ENCODE measurements at places on chromosomes 5 and 9.

GRCh38 chr9:27440888-27441740 lies 83.0 kb upstream of the IFNK start:
- no peak for DNase-seq

GRCh38 chr9:107158321-107158720 lies 124.8 kb upstream of the RAD23B start:
- DNase-seq = no peak

GRCh38 chr5:34656001-34656699 lies at the start of gene RAI14:
Gene RAI14 (plus strand): TSS chr5:34656328. CDS start chr5:34686920, 30,592 bp downstream.
- DNase-seq = no peak

DNA sequence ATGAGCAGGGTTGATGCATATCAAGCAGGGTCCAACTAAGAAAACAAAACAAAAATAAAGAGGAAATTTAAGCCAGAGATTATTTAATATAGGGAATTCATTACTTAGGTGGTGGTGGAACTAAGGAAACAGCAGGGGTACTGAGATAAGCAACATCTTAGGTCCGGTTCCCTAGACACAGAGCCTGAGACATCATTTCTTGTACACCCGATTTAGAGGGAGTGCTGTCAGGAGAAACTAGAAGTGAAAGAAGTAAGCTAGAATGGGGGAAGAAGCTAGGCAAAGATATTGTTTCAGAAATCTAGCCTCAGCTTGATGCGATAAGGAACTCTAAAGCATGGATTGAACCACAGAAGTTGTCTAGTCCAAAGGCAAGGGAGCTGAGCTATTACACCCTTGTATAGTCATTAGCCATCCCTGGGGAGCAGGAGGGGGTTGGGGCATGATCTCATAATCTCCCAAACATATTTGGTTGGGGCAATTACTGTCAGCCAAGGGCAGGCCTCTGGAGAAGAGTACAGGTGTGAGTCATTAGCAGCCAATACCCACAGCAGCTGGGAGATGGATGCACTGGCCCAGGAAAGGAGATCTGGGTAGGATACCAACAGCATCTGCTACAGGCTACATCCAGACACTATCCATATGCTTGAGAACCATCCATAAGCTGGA lies 194.5 kb downstream of the ARL15 start:
- DNase-seq = no peak

GRCh38 chr5:176371621-176372539 lies 6.6 kb downstream of the ARL10 start:
- DNase-seq = no peak

- DNase-seq = no peak
Measured at GRCh38 chr9:36946653-36947052, 87.4 kb downstream of the PAX5 start.

GRCh38 chr9:4126996-4127395 lies 172.9 kb downstream of the GLIS3 start:
- DNase-seq = no peak

- DNase-seq = no peak
Measured at GRCh38 chr5:159440235-159440634, 109.9 kb upstream of the IL12B start.

GRCh38 chr5:96714450-96714849 lies 52.3 kb downstream of the CAST start:
- no peak for DNase-seq

DNA sequence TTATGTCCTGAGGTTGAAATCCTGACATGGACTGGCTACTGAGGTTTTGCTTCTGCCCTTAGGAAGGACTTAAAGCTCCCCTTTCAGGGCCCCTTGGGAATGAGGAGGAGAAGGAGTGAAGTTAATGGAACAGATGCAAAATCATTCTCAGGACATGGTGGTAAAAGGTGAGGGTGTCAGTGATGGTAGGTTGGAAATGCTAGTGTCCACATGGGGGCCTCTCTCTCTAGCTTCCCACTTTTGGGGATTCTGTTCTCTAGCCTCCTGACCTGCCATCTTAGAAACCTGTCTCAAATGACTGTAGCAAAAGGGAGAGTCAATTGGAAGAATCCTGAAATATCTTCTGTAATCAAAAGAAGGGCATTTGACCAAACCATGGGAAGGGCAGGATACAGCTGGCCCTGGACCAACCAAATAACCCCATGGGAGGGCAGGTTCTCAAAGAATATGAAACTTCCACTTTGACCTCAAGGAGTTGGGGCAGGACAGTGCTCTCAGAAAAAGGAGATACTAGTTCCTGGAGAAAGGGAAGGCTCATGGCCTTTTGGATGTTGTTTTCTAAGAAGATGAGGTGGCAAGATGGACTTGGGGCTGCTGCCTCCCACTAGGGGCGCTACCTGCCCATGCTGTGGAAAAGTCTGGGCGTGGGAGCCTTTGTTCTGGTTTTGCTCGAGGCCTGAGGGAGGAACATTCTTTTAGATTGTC lies 21.2 kb upstream of the MLANA start:
- no peak for DNase-seq

DNA sequence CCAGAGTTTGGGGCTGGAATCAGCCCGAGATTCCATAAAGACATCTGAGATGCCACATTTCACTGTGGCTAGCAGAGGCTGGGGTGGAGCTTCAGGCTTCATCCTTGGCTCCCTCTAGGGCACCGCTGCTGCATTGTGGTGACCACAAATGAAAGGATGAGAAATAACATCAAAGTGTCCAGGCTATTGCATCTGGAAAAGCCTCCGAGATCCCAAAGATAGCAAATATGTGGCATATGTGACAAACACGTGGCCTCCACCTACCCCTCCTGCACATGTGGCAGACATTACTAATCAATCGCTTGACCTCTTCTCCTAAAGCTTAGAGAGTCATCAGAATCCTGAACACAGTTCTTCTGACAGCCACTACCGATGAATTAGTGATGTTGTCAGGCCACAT lies 4.5 kb downstream of the SPARC start:
- DNase-seq = no peak

DNA sequence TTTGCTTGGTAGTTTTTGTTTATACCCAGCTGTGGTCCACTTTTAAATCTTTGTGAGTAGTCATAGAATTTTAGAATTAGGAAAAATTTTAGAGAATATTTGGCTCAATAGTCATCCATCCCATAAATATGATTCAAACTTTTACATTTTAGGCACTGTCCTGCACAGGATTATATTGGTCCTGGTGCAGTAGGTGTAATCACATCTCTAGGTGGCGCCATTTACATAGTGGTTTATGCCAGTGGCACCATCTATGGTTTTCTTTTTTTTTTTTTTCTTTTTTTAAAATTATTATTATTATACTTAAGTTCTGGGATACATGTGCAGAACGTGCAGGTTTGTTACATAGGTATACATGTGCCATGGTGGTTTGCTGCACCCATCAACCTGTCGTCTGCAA lies 260.7 kb upstream of the KCNN2 start:
- DNase-seq = no peak

DNA sequence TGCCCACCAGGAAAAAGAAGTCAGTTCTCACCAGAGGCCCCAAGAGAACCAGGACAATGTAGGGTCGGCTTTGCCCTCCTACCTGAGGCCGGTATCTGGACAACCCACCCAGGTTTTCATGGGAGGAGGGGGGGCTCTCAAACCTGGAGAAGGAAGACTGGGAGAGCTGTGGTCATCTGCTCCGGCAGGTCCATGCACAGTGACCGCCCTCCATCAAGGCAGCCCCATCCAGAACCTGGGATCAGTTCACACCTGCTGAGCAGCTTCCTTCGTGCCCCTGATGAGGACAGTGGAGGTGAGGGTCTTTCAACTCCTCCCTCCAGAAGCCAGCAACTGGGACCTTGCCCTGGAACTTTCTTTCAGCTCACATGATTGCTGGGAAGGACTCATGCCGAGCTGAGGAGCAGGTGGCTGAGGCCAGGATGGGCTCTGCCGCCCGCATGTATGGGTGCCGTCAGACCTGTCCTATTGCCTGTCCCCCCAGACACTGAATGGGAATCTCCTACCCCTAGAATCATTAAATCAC lies 20.8 kb upstream of the FIBCD1 start:
- DNase-seq = no peak

DNA sequence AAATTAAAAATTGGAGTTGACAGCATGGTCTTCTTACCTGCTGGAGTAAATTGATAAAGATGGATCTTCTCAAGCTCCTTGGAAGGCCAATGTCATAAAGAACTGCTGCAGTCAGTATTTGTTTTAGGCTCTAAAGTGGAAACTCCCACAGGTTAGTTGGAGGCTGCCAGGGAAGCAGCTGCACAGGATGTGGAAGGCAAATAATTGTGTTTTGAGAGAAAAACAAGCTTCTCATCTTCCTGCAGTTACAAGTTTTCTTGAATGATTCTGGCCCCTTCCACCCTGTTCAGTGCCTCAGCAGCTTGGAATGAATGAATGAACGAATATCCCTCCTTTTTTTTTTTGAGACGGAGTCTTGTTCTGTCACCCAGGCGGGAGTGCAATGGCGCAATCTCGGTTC lies 13.9 kb downstream of the MROH2B start:
- no peak for DNase-seq

DNA sequence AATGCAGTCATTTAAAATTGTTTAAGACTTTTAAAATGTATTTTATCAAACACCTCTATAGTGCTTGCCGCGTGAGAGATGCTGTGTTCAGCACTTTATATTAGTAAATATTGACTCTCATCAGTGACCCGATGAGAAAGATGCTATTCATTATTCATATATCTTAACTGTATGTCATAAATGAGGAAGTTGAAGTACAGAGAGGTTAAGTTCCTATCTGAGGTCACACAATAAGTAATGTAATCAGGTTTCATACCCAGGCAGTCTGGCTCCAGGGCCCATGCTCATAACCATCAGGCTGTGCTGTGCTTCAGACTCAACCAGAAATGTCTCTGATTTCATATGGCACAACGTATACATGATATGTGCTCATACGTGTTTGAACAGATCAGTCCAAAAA lies 119.0 kb downstream of the SV2C start:
- DNase-seq = no peak

DNA sequence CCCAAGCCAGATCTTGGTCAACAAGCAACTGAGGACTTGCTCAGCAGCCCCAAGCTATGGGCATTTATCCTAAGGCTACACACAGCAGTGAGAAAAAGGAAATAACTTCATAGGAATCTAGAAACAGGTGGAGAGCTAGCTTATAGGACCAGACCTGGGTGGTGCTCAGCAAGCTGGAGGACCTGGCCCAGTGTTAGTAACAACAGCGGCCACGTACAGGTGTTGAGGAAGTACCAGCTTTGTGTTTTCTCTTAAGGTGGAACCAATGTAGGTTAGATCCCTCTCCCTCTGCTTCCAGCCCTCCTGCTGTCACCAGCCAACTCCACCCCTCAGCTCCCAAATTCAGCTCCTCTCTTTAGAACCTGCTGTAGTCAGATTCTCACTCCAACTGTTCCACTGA lies 43.4 kb downstream of the IRF1 start:
- no peak for DNase-seq

- DNase-seq = no peak
Measured at GRCh38 chr5:169763376-169764017, 126.4 kb downstream of the DOCK2 start.

DNA sequence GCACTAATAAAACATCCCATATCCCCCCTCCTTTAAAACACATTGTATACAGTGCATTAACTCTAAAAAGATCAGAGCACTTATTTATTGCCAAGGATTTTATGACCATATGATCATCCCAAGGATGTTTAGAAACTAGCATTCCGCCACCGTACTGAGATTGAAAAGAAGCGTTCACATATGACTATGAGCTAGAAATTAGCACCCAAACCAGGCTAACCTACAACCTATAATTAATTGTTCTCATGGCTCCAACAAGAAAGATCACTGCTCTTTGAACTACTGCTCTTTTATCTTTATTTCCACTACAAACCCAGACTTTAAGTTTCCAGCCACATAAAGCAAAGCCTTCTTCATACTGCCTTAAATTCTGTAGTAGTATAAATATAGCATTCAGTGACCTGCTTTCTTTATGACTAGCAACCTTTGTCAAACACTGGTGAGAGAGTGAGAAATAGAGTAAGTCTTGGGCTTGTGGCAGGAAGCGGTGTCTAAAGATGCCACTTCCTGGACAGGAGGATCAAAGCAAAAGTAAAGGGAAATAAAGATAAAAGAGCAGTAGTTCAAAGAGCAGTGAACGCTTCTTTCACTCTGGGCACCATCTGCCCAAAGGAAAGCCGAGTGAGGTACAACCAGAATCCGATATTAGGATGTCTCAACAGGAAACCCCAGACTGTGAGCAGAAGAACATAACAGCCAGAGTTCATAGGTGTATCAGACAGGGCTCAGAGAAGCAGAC lies 151.1 kb upstream of the ERCC6L2 start:
- peak; percentile 17 for DNase-seq

GRCh38 chr5:111511831-111512374 lies 432 bp downstream of the STARD4 start:
- DNase-seq = no peak

DNA sequence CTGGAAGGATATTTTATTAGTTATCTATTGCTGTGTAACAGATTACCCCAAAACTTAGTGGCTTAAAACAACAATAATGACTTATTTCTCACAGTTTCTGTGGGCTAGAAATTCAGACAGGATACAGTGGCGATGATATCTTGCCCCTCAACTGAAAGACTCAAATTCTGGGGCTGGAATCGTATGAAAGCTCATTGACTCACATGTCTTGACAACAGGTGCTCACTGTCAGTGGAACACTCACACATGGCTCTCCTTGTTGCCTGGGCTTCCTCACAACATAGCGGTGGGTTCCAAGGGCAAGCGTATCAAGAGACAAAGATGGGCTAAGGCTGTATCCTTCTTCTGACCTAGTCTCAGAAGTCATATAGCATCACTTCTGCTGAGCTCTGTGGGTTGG lies 3.7 kb upstream of the GNPDA1 start:
- no peak for DNase-seq

GRCh38 chr5:73962801-73963425 lies 336.9 kb downstream of the ARHGEF28 start:
- DNase-seq = no peak

DNA sequence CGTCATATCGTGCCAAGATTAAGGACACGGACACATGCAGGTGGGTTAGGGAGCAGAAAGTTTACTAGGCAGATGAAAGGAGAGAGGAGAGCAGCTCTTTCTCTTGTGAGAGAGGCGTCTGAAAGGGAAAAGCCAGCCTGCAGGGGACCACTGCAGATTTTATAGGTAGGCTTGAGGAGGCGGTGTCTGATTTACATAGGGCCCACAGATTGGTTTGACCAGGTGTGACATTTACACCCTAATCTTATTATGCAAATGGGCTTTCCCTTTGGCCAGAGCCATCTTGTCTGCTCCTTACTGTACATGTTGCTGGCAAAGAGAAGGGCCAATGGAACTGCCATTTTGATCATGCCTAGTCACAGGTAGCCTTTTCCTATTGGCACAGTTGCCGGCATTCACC lies 137.2 kb upstream of the TAF11L2 start:
- DNase-seq = no peak

- DNase-seq = no peak
Measured at GRCh38 chr9:81649475-81650240, 39.7 kb downstream of the TLE1 start.

GRCh38 chr5:80070338-80071056 lies 35.3 kb downstream of the THBS4 start:
- DNase-seq = no peak

GRCh38 chr5:114249823-114250222 lies 112.0 kb upstream of the KCNN2 start:
- DNase-seq = no peak

Data from stimulated activated CD8-positive, alpha-beta memory T cell treated with anti-CD3 and anti-CD28 coated beads, Interleukin-15, amount 100 ng/mL, for 1 hour (primary cell).